ENCODE measurements at places on chromosomes 5 and 9. TPM values are rescaled to one million over a fixed set of nuclear protein-coding genes. Genes with fewer than 3 reads are reported as not detected.

LCN2 gene
- total RNA-seq, result not detected

SEMA6A gene
- not detected for total RNA-seq

GRCh38 chr9:89122949-89123348 lies 55.7 kb downstream of the SHC3 start:
- DNase-seq, result peak; percentile 54

DNA sequence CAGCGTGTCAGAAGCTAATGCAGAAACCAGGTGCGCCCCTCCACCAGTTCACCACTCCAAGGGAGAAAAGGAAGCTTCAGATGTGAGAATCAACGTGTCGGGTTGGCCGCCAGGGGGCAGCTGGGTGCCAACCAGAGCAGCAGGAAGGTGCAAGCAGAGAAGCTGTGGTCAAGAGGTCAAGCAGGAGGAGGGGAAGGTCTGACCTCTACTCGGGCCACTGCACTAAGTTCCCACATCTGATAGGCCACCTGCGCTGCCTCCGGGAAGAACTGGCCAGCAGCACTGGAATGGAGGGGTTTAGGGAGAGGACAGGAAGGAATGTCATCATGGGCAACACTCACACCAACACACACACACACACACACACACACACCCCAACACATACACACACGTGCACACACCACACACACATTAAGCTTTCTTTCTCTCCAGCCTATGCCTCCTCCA lies 31.4 kb downstream of the ANXA6 start:
- peak; percentile 72 for DNase-seq

DNA sequence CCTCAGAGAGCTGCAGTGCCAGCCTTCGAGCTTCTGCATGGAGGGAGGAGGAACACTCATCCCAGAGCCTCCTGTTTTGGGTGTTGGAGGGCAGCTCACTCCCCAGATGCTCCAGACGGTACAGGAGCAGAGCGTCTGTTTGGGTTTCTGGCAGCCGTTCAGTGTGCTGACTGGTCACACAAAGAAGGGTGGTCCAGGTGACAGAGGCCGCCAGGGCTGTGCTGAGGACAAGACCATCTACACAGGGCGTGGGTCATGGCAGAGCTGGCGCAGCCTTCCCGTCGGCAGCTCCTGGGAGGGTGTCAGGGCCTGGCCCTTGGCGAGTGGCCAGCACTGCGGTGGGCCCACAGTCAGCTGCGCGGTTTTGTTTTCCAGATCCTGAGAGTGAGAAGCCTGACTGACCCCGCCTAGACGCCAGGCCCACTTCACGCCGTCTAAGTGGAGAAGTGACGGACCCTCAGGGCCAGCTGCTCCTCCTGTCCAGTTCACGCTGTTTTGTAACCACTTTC lies 131.4 kb upstream of the FAM120A start:
- no peak for DNase-seq

LIFR gene
- total RNA-seq, result 6.9 TPM

GRCh38 chr5:14708551-14708950 lies 44.0 kb downstream of the OTULIN start:
- DNase-seq, result no peak

- no peak for DNase-seq
Measured at GRCh38 chr9:84919440-84919839, 249.9 kb downstream of the NTRK2 start.

MARCHF3 gene
- total RNA-seq, result 4.8 TPM

GLDC gene
- total RNA-seq, result 0.11 TPM

- peak; percentile 39 for DNase-seq
Measured at GRCh38 chr5:81789033-81789432, 38.1 kb upstream of the SSBP2 start.

- DNase-seq, result no peak
Measured at GRCh38 chr9:136644593-136645351, 17.9 kb upstream of the EGFL7 start.

DNA sequence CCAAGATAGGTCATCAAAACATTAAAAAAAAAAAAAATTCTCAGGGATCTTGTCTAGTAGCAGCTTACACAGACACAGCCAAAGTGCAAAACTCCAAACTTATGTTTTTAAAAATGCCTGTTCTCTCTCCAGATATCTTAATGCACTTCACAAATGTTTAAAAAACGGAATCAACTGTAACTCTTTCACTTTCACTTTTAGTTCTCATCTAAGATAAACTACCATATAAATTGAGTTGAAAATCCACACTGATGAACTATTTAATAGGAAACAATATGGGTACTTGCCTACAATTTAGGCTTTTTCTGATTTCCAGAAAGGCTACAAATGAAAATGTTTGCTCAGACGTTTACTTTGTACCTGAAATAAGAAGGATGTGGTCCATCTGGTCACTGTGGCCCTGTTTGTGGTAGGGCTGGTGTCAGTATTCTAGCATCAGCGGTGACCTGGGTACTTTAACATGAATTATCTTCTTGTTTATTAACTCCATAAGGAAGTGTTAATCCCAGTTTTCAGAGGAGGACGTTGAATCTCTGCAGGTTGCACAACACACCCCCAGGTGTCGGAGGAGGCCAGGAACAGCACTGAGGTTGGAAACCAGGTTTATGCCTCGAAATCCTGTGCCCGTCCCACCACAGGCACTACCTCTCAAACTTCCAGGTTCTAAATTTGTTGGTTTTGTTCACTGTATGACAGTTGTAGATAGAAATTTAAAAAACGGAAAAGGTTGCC lies 13.3 kb upstream of the LPCAT1 start:
- DNase-seq, result peak; percentile 11

DNA sequence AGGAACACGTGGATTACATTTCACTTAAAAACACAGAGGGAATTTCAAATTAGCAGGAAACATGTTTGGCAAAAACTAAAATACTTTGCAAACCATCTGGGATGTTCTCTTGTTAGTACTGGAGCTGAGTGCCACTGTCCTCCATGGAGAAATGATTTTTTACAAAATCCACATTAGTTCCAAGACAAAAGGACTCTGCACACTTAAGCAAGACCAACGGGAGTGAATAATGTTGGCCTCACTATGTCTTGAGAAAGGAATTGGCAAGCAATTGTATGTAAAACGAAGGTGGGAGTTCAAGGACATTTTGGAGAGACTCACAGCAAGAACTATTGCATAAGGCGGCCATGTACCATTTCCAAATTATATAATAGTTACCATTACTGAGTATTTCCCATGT lies 547.5 kb downstream of the EBF1 start:
- DNase-seq, result no peak

- no peak for DNase-seq
Measured at GRCh38 chr9:106626936-106627335, 236.0 kb upstream of the ZNF462 start.

CD72 gene
- total RNA-seq, result 3.9 TPM

DNA sequence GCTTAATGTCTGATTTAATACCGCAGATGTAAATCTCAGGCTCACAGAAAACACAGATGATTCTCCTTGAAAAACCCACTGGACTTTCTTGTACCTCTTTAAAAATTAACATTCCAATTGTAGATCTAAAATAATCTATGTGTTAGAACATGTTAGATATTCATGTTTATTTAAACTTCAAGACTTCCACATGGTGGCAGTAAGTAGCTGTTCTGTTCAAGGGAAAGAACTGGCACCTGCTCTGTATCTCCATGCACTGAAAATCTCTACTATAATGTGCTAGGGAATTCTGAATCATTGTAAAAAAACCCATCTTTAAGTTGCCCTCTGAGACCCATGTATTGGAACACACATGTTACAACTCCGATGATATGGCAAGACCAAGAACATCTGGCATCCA lies 366.9 kb downstream of the DMRTA1 start:
- DNase-seq, result peak; percentile 67

- DNase-seq, result no peak
Measured at GRCh38 chr9:35958104-35958837, at the start of gene OR2S2. TSS of gene OR2S2 (minus strand) at chr9:35958154. CDS start at chr9:35958098, 56 bp downstream.

DNA sequence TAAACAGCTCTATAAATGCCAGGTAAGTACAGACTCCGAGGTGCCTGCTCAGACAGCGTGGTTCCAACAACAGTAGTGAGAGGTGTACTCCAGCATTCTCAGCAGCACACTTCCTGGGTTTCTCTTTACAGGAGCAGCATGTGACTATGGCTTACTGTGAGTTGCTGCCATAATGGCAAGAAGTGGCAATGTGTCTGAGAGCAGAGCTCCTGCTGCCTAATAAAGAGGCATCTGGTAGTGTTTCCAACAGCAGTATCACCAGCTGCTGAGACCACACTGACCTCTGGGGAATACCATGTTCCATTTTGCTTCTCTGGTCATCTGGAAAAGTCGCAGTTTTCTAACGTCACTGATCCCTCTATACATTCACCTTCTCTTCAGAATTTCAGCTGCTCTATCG lies 398.2 kb downstream of the SLCO4C1 start:
- no peak for DNase-seq

DNA sequence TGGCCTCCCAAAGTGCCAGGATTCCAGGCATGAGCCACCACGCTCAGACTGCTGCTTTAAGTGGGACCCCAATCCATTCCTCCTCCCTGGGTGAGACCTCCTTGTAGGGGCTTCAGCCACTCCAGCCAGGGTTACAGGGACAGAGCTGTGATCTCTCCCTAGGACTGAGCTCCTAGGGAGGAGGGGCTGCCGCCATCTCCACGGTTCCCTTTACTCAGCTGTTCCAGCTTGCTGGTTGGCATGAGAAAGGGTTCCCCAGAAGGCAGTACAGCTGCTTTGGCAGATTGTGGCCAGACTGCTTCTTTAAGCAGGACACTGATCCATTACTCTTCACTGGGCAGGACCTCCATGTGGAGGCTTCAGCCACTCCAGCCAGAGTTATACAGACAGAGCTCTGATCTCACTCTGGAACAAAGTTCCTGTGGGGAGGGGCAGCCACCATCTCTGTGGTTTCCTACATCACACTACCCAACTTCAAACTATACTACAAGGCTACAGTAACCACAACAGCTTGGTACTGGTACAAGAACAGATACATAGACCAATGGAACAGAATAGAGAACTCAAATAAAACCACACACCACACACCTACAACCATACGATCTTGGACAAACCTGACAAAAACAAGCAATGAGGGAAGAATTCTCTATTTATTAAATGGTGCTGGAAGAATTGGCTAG lies 7.2 kb downstream of the INSL6 start:
- DNase-seq, result no peak

- peak; percentile 70 for DNase-seq
Measured at GRCh38 chr9:109411798-109412352, 86.2 kb downstream of the PTPN3 start.

IFNE gene
- total RNA-seq, result 1.8 TPM

DNA sequence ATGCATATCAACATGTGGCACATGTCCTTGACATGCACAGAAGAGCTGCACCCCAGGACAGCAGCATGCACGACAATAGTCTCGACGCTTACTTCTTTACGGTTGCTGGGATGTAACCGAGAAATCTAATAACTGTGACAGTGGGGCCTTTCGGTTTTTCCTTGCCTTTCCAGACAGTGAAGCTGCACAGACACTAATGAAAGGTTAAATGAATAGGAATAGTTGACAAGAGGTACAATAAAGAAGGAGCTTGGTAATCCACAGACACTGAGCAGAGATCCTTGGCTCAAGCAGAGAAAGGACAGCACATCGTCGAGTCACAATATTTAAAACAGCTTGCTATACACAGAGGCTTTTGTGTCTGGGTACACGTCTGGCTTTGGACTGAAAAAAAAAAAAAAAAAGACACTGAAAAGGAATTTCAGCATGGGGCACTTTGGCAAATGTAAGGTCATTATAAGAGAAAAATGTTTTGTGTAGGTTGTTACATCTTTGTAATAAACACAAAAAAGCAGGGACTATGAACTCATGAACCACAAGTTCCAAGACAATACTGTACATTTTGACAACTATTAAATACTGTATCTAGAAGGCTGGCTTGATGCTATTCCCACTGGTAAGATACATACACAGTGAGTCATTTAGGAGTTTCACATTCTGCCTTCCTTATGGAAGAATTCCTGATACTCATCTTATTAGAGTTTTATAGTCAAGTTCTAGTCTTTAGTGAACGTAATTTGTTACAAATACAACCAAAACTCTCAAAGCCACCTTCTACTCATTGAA lies 5.6 kb downstream of the BNC2 start:
- DNase-seq, result peak; percentile 77

GRCh38 chr5:155480731-155481131 lies 467.2 kb downstream of the KIF4B start:
- no peak for DNase-seq

CNTFR gene
- not detected for total RNA-seq

FAM174A gene
- 29.2 TPM for total RNA-seq

GRCh38 chr9:22657713-22658112 lies 211.1 kb downstream of the DMRTA1 start:
- peak; percentile 53 for DNase-seq
